ENCODE measurements at places on chromosomes 1 and 21.

DNA sequence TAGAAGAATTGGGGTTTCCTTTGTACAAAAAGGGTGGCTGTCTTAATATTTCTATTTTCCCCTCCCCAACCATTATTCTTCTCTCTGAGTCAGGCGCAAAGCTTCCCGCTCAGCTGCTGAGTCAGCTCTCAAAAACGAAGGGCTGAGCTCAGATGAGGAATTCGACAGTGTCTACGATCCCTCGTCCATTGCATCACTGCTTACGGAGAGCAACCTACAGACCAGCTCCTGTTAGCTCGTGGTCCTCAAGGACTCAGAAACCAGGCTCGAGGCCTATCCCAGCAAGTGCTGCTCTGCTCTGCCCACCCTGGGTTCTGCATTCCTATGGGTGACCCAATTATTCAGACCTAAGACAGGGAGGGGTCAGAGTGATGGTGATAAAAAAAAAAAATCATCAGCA is 3.0 kb upstream of the TUFT1 start:
- DNase-seq = peak; percentile 95

GRCh38 chr1:95282518-95282895 is 48.5 kb downstream of the RWDD3 start:
- DNase-seq = no peak

GRCh38 chr1:233238884-233239431 is 56.6 kb downstream of the PCNX2 start:
- no peak for DNase-seq

GRCh38 chr1:186792870-186793581 is 35.7 kb upstream of the PLA2G4A start:
- peak; percentile 67 for DNase-seq

DNA sequence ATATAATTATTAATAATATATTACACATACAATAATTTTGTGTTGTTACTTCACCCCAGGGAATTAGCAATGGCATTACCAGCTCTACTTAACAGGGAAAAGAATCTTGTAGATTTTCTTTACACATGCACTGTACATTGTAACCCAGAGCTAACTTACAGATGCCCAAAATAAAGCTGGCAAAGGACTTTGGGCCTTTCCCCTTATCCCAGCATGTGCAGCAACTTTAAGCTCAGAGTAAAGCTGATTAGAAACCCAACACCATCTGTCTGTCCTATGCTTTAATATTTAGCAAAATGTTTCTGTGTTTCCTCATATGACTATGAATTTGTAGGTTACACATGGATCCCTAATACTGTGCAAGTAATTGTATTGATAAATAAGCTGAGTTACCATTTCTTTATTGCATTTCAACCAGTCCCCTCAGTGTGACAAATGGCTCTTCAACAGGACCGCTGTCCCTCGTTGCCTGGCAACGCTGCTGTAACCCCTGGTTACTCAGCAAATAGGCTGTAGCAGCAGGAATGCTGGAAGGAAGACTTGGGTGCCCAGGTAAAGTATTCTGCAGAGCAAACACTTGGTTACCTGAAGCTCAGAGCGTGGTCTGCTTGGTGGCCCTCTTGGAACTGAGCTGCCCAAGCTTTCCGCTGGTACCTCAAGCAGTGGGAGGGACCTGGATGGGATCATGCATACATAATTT is at the start of gene USH2A:
TSS of gene USH2A (minus strand) at position 628 of the 700 bp plus-strand sequence. CDS start 1,112 bp downstream, outside the sequence.
- DNase-seq = no peak

DNA sequence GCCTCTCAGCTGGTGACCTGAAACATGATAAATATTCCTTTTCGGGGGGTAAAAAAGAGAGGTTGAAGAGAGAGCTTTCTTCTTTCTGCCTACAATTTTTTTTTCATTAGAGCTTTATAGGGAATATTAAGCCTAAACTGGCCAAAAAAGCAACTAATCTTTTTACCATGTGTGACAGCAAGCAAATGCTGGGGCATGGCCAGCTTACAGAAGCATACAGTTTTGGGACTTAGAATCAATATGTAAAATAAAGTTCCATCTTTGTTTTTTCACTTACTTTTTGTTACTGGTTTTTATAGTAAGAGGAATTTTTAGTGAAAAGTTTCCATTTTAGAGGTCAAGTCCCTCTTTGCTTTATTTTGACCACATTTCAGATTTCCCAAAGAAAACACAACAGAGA is 301.2 kb upstream of the DEPDC1 start:
- DNase-seq = no peak

GRCh38 chr1:158692356-158692755 is 5.8 kb upstream of the SPTA1 start:
- DNase-seq = no peak

- DNase-seq = no peak
Measured at GRCh38 chr21:45152265-45152746, 77.9 kb downstream of the ADARB1 start.

DNA sequence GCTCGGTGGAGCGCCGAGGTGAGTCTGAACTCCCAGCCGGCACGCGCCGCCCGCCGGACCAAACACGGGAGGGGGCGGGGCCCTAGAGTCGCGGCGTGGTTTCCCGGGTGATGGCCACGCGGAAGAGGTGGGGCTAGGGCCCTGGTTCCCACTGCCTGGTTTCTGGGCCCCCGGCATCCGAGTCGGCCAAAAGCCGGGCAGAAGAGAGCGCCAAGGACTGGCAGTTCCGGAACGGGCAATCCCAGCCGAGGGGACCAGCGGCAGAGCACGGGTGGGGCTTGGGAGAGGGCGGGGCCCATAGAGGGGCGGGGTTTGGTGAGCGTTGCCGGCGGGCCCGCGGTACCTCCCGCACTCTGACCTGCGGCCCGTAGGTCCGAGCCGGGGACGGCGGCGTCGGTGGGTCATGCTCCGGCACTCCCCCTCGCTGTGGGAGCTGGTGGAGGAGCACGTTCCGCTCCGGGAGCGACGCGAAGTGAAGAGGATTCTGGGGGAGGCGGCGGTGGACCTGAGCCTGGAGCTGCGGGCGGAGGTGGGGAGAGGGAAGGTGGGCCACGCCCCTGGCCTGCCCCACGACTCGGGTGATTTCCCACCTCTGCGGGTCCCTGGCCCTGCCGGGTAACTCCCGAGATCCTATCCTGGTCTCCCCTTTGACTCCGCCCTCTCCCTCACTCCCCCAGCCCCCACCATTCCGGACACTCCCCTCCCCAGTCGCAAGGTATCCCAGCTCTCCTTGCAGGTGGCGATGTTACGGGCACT is at the start of gene CCDC24:
TSS of gene CCDC24 (plus strand) at position 124 of the 756 bp plus-strand sequence. CDS start at position 404, 280 bp downstream.
- no peak for DNase-seq

- DNase-seq = no peak
Measured at GRCh38 chr1:84271441-84272151, 29.9 kb upstream of the SAMD13 start.

- DNase-seq = no peak
Measured at GRCh38 chr1:205810448-205811157, 2.4 kb downstream of the SLC41A1 start.

DNA sequence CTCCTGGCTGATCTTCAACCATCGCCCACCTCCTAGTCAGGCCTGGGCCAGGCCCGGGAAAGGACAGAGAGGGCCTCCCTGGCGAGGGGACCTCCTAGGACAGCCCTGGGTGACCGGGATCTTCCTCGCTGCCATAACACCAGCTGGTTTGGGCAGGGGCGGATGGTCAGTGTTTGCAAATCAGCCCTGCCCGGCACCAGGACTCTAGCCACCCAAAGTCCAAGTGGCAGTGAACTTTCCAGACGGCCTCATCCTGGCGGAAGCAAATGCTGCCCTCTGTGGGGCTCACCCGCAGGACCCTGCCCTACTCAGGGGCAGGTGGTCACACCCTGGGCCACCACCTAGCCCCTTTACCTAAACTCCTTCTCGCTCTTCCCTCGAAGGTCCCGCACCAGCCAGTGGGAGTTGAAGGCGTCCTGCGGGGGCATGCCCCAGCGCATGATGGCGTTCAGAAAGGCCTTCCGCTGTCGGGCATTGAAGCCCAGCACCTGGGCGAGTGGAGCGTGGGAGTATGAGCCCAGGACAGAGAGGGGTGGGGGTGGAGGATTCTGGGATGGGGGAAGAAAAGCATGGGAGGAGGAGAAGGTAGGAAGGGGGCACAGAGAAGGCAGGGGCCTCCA is 55.3 kb downstream of the CHD5 start:
- no peak for DNase-seq

DNA sequence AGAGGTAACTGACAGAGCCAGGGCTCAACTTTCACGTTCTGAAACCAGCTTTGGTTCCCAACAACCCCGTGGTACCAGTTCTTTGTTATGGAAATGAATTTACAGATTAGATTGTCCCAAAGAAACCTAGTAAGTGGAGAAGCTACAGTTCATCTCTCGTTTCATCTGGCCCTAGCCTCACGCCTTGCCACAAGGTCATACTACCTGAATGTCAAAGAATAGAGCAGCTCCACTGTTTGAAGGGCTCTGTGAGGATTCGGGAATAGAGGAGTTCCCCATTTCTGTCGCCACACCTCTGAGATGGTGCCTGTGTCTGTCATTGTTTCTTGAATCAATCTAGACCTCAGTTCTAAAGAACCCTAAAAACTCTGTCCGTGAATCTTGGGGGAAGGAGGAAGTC is 15.0 kb upstream of the CDC42 start:
- no peak for DNase-seq

GRCh38 chr1:171911506-171911905 is 70.2 kb downstream of the DNM3 start:
- no peak for DNase-seq

DNA sequence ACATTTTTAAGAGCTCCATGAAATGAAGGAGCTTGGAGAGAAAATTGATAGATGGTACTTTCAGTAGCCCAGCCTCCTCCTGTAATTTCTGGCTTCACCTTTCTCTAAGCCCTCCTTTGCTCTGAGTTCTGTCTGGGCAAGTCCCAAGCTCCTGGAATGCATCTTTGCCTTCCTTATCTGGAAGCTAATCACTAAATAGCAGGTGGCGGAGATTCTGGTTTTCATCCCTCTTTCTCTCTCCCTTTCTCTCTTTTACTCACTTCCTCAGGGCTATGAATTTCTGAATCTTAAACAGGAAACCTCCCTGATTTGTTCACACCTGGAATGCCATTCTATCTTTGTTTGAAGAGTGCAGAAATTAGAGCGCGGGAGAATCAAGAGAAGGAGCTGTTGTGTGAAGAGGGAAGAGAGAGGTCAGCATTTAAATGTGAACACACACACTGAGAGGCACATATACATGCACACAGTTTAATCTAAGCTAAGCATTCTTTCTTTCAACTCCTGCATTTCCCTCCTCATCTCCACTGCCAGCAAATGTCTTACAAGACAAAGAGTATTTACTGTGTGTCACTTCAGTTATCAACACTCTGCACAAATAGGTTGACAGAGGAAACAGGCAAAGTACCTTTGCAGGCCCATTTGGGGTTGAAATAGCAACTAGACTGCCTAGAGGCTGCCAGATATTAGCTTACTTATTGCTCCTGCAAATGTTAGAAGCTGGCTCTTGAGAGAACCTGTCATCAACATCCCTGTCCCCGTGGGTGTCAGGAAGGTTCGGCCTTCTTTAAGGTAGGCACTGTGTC is 199.4 kb upstream of the CAMK1G start:
- no peak for DNase-seq

- DNase-seq = no peak
Measured at GRCh38 chr1:244548558-244549115, 87.6 kb downstream of the CATSPERE start.

GRCh38 chr21:26519142-26519541 is 53.9 kb downstream of the CYYR1 start:
- no peak for DNase-seq

DNA sequence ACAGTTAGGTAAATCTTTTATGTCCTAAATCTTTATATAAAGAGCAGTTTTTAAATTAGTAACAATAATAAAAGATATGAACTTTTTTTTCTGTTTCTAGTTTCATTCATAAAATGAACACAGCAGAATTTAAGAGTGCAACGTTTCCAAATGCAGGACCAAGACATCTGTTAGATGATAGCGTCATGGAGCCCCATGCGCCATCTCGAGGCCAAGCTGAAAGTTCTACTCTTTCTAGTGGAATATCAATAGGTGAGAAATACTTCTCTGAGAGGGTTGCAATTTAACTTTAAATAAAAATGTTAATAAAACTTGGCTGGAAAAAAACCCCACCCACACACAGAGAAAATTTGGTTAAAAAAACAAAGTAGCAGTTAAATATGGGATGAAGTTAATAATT is 15.0 kb upstream of the ANGPTL1 start:
- DNase-seq = no peak

DNA sequence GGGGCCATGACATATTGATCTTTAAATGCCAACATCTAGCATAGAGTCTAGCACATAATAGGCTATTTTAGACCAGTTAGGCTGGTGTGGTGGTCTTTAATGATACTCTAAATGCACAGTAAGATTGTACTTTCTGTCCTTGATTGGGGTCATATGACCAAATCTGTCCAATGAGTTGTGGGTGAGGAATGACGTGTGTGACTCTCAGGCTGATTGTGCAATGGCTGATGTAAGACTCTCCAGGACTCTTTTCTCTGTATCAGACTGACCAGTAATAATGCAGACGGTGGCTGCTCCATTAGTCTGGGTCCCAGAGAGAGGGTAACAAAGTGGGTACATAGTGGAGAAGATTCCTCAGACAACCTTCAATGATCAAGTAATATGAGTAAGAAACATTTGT is 541.6 kb upstream of the CAMK1G start:
- DNase-seq = no peak

DNA sequence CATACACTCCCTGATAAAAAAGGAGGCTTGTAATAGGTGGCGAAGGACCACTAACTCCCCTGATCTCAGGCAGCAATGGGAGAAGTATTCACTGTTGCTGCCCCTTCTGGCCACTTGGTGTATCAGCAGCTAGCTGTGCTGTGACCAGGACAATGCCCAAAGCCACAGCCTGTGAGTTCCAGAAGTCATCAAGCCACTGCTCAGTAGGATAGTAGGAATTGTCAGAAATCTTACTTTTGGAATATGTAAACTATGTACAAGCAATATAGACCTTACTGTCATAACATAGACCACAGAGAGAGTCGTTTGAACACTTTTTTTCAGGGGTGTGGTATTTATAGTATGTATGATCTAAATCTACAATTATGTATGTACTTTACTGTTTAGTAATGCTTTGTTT is 248.3 kb upstream of the CAMK1G start:
- no peak for DNase-seq

GRCh38 chr1:7425771-7426170 is 345.3 kb upstream of the VAMP3 start:
- DNase-seq = no peak

GRCh38 chr1:206725109-206725963 is 40.6 kb downstream of the MAPKAPK2 start:
- DNase-seq = no peak

- no peak for DNase-seq
Measured at GRCh38 chr21:28991861-28992525, 684 bp downstream of the LTN1 start.

- DNase-seq = peak; percentile 58
Measured at GRCh38 chr1:184953600-184954219, 20.6 kb downstream of the NIBAN1 start.
